Activated B cell treated with CpG ODN at 0.5 μM for 24 hours (primary cell): ENCODE measurements at places on chromosomes 7 and 10.

DNA sequence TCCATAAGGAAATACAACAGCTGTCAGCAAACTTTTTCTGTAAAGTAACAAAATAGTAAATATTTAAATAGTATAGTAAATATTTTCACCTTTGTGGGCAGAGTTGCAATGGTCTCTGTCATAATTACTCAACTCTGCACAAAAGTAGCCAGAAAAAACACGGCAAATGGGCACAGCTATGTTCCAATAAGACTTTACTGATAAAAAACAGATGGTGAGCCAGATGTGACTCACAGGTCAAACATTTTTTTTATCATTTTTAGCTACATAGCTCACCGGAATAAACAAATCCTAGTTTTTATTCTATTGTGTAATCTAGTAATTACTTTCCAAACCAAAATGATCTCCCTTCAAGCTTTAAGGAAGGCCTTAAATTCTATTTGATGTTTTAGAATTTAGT is 55.3 kb downstream of the NCAPG2 start:
- DNase-seq, result no peak

DNA sequence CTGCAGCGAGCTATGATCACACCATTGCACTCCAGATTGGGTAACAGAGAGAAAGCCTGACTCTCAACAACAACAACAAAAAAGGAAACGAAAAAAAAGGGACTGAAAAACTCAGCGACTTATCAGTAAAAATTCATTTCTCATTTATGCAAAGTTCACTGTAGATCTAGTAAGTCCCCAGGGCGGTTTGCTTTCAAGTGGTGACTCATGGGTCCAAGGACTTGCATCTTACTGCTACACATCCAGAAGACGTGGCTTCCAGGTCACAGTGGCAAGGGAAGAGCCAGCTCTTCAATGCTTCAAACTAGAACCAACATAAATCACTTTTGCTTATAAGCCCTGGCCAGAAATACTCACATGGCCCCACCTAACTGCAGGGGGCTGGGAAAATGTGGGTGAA is 178.3 kb upstream of the AUTS2 start:
- DNase-seq, result no peak

DNA sequence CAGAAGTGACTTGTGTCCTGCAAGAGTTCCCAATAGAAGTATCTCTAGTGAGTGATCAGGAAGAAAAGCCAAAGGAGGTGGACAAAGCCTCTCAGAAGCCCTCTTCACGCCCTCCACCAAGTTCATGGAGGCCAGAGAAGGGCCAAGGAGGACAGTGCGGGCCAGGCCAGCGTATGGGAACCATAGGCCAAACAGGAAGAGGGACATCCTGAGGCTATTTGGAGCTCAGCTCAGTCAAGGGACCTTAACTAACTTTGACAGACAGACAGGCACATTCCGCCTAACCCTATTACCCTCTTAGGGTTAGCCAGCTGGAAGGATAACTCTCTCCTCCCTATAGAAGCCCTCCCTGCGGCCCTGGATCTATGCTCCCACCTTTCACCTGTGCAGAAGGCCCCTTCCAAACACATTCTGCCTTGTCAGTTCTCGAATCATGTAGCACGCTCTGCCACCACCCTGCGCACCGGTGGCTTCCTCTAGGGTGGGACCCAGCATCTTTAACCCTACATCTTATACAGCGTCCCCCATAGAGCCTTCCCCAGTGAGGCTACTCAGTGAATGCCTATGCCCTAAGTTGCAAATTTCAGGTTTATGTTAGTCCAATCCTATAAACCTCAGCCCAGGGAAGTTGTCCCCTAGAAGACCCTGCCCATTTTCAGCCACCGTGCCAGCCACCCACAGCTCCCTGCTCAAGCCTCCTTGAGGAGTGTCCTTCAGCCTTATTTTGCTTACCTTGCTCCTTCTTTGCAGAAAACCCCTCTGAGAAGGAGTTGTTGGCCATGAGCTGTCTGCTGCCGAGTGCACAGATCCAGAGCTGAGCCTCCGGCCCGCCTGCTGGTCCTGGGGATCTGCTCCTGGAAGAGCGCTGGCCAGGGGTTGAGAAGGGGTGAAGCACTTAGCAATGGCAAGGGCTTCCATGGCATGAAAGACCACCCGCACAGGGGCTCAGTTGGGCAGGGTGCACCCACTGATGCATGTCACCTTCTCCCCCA is 36.9 kb downstream of the FRMPD2 start:
- DNase-seq, result no peak

DNA sequence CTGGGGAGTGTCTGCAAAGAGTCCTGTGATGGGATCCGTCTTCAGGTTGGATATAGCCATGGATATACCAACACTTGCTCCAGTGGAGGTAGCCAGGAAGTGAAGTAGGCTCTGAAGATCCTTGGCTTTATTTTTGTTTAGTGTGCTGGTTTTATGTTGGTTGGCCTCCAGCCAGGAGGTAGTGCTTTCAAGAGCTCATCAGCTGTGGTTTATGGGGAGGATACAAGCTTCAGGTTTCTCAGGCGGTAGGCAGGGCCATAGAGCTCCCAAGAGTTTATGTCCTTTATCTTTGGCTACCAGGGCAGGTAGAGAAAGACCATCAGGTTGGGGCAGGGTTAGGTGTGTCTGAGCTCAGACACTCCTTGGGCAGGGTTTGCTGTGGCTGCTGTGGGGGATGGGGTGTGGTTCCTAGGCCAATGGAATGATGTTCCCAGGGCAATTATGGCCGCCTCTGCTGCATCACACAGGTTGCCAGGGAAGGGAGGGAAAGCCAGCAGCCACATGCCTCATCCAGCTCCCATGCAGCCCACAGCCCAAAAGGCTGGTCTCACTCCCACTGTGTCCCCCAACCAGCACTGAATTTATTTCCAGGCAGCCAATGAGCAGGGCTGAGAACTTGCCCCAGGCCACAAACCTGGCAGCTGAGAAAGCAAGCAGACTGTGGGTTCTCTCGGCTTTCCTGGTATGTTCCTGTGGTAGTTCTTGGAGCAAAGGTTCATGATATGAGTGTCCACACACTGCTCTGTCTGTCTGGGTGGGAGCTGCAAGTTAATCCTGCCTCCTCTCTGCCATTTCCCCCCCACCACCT is 67.0 kb upstream of the PRLHR start:
- DNase-seq, result no peak

- DNase-seq, result no peak
These were observed 31.6 kb upstream of the ANK3 start for GRCh38 chr10:60420991-60421894.

DNA sequence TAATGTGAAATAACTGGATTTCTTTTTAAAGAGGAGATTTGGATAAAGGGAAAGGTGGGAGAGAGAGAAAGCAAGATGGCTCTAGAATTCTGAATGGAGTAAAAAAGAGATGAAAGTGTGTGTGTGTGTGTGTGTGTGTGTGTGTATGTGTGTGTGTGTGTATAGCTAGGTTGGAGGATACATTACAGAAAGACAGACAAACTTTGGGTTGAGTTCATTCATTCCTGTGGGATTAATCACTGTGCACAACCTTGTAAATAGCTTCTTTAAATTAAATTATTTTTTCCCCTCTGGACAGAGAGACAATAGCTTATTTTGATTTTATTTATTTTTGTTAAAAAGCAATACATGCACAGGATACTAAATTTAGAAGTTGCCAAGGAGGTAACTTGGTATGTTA is 7.5 kb downstream of the ASB4 start:
- DNase-seq, result no peak

DNA sequence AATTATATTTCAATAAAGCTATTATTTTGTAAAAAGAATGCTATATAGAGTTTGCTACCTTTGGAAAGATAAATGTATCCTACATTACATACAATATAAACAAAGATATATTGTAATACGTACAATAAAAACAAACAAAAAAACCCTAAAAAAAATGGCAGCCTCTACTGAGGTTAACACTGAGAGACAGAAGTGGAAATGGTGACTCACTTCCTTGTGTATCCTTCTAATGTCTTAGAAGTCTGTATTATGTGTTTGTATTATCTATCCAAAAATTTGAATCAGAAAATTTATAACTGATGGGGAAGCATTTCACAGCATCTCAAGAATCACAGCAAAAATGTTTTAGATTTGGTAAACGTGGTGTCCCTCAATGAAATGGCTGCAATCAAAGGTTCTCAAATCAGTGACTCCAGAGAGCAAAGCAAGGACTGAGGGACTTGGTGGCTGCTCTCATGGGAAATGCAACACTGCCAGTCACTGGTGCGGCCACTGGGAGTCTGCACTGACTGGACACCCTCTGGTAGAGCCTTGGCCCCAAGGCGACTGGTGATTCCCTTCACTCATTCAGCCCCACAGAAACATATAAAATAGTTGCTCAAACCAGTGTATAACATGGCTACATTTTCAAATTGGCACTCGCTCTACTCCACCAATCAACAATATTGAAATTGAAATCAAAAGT is 53.8 kb downstream of the PANK1 start:
- DNase-seq, result no peak

DNA sequence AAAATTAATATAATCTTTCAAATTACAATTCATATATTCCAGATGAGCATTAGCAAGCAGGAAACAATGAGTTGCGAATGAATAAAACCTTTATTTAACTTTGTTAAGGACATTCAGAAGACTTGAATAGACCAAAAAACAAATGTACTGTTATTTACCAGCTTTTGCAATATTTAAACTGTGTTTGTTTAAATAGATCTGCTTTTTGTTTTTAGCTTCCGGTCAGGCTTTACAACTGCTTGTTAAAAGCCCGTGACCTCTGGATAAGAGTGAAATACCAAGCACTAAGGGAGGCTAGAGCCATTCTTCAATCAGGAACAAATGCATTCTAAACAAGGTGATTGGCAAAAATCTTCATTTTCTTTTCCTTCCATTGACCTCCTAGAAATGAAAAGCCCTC is 184.9 kb upstream of the GNAI1 start:
- DNase-seq, result no peak

GRCh38 chr7:50212666-50213621 is 91.6 kb upstream of the IKZF1 start:
- no peak for DNase-seq

DNA sequence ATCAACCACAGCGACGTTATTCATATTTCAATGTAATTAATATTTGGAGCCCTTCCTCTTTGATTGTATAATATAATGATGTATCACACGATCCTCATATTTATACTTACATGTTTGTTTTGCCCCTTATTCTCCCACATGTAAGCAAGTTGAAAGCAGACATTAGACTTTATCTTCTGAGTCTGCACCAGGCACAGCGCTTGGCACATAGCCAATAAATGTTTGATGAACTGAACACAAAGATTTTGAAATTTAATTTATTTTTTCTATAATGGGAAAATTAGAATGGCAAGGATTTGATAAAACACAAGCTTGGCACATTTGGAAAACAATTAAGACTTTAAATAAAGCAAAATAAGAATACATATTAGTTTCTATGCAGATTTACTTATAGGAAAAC is 31.6 kb downstream of the ZFAND4 start:
- DNase-seq, result no peak

DNA sequence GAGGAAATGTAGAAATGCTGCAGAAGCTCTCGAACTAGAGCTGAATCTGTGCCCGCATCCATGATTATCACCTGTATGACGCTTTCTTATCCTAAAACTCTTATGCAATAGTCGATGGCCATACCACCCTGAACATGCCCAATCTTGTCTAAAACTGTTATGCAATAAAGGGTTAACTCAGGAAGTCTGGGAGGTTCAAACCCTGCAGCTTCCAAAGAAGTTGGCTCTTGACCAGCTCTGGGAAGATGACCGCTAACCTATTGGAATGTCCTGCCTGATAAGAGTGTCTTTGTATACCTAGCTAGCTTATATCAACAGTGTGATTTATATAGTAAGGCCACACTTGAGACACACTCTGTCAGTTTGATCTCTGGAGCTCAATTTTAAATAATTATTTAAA is 3.4 kb upstream of the C10orf88 start:
- DNase-seq, result no peak

GRCh38 chr10:47357131-47357582 is 9.0 kb downstream of the RBP3 start:
- no peak for DNase-seq

GRCh38 chr10:133347710-133348517 is 741 bp downstream of the PRAP1 start:
- DNase-seq, result no peak

GRCh38 chr7:117791877-117792780 is 81.1 kb downstream of the CTTNBP2 start:
- DNase-seq, result no peak
